Fibroblast of mammary gland (primary cell): ENCODE measurements at places on chromosomes 12 and 14.

DNA sequence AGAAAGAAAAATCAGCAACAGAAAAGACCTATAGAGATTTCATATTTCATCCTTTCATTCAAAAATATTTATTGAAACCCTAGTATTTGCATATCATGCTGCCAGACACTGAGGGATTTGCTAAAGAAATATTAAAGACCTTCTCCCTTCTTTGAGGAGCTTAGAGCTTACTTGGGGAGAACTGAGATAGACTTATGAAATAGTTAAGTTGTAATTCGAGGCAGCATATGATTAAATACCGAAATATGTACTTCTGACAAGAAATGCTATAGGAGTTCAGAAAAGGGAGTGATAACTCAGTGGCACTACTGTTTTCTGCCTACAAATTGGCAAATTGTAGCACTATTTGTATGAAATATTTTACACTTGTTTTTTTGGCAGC is 59.1 kb downstream of the PLXNC1 start:
- no peak for DNase-seq

GRCh38 chr14:39319381-39319780 is 85.7 kb downstream of the MIA2 start:
- DNase-seq = no peak

DNA sequence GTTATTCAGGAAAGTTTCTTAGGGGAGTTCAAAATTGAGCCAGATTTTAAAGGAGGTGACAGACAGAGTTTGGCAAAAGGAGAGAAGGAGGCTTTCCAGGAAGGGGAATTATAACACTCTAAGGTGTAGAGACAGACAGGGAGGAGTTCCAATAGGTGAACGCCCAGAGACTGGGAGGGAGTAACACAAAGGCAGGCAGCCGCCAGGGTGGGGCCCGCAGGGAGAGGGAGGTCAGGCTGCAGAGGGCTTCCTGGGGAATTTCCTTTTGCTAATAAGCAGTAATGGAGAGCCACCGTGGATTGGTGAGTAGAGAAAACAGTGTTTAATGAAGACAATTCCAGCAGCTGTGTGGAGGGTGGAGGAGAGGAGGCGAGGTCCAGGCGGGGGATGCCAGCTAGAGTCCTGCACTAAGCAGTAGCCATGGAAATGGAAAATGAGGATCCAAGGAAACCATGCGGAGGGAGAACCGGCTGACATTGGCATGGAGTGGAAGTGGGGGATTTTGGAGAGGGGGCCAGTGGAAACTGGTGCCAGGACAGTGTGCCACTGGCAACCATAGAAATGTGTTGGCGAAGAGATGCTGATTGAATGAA is 22.2 kb downstream of the GRIN2B start:
- DNase-seq = no peak

DNA sequence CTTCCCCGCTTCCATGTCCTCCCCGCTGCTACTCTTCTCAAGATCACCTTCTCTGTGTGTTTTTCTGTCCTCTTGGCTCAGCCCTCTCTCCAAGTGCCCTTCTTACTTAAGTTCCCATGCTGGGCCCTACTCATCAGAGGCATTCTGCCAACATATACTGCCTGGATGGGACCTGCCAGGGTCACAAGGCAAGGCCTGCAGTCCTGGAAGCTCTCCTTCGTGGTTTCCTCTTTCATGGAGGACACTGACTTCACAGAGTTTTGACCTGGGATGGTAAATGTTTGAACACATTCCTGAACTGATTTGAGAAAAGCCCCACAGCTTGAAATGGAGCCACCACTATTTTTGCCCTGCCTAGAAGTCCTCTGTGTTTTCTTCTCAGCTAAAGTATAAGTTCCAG is 140.9 kb downstream of the TMEM30B start:
- DNase-seq = peak; percentile 35

GRCh38 chr12:62772416-62772955 is 162.5 kb downstream of the PPM1H start:
- DNase-seq = peak; percentile 70

- DNase-seq = peak; percentile 54
These were observed 16.7 kb downstream of the EPS8 start for GRCh38 chr12:15772405-15773018.

DNA sequence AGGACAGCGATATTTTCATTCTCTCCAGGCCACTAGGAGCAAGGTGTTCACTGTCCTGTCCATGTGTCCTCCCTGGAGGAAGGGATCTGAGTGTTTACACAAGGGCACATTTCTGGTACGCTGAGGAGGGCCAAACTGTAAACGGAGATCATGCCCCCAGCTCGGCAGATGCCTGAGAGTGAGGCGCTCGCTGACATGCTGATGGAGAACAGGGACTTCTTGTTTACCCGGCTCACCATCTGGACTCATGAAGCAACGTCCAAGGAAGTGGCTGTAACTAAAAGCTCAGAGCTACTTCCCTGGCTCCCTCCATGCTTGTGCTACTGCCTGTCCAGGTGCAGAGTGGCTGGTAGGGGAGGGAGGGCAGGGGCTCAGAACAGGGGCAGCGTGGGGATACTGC is 43.4 kb upstream of the KCNA1 start:
- no peak for DNase-seq

GRCh38 chr12:52566847-52567291 is 6.8 kb downstream of the KRT74 start:
- DNase-seq = no peak

DNA sequence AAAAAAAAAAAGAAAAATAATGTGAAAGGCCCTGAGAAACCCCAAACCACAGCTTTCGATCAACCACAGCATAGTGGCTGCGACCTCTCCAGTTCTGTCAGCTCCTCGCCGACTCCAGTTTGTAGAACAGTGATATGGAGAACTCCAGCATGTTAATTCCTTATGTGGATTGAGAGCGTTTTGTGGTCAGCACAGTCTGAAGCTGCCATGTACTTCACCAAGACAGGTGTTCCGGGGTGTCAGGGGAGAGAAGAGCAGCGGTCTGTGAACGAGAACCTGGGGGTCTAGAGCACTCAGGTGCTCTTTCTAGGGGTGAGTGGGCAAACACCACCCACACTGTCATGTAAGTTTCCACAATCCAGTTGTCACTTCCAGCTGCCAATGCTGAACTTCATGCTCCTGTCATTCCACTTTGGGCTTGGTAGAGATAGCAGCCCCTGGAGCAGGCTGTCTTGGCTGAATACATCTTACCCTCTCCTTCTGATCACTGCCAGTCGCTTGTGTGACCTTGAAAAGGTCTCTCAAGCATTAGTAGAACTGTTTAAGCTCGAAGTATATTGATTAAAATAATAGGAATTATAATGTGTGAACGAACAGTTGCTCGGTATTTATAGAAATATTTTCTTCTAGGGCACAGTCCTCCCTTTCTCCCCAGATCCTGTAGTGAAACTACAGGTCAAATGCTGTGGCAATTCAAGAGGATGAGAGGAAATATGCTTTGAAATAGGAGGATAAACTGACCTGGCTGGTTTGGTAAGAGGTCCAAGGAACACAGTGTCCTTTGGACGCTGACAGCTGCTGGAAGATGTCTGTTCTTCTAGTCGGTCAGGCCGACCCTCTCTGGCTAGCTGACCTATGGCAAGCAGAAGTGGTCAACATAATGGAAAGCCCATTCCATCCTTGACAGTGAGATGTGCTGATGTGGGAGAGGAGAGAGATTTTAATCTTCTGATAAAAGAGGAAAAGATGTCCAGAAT is 15.7 kb upstream of the MAX start:
- no peak for DNase-seq

GRCh38 chr14:63875311-63875710 is 22.5 kb downstream of the SYNE2 start:
- DNase-seq = peak; percentile 76

- DNase-seq = peak; percentile 29
These were observed 34.9 kb downstream of the LRTM2 start for GRCh38 chr12:1855241-1855640.

GRCh38 chr14:101707863-101708620 is 53.5 kb upstream of the PPP2R5C start:
- DNase-seq = no peak

DNA sequence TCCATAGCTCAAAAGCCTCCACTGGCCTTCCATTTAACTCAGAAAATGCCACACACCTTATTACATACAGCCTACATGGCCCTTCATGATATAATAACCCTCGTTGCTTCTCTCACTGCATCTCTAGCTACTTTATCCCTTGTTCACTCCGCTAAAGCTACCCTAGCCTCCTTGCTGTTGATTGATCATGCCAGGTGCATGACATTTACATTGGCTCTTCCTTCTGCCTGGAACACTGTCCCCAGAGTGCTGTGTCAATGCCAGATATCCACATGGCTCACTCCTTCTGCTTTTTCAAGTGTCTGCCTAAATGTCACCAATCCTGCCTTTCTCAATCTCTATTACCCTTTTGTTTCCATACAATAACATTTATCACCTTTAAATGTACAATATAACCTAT is 58.3 kb downstream of the CAND1 start:
- DNase-seq = no peak

GRCh38 chr14:76595266-76595665 is 166.0 kb upstream of the VASH1 start:
- peak; percentile 2 for DNase-seq

DNA sequence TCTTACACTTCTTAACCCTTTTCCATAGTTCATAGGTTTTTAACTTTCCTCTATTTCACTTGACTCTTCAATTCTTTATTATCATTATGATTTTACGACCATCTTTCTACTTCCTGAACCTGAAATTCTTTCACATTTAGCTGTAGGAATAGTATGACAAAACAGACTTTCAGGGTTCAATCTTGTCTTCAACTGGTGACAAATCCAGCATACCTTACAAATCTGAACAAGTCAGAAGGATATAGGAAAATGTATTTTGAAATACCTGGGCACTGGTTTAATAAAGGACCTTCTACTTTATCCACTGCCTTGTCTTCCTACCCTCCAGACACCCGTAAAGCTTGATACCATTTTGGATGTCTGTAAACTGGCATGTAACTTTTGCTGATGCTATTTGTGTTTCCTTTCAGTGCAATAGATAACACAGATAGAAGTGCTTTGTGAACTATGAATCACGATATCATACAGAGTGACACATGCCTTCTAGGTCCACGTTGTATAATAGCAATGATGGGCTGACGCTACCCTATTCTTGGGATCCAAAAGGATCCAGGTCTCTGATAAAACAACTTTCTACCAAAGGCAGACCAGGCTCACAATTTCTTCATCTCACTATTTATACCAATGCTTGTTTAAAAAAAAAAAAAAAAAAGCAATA is 77.4 kb upstream of the SAV1 start:
- DNase-seq = no peak

DNA sequence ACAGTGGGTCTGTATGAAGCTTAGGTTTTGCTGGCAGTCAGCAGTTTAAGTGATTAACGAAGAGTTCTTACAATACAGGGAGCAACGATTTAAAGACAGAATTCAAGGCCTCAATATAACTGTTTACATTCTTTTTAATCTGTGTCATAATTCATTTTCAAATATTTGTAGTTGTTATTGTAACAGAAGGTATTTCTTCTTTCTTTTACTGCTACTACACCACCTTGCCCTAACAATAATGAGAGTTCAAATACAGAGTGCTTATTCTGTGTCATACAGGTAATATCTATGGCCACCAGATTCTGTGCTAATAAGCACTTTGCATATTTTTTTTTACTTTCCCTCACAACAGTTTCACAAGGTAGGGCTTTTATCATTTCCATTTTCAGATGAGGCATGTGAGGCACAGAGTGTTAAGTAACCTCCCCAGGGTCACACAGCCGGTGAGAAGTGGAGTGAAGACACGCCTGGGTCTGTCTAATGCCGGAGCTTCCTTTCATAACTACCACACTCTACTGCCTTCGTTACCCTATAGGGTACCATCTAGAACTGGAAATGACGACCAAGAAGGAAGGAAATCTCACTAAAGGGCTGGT is 81.9 kb downstream of the PELI2 start:
- no peak for DNase-seq

DNA sequence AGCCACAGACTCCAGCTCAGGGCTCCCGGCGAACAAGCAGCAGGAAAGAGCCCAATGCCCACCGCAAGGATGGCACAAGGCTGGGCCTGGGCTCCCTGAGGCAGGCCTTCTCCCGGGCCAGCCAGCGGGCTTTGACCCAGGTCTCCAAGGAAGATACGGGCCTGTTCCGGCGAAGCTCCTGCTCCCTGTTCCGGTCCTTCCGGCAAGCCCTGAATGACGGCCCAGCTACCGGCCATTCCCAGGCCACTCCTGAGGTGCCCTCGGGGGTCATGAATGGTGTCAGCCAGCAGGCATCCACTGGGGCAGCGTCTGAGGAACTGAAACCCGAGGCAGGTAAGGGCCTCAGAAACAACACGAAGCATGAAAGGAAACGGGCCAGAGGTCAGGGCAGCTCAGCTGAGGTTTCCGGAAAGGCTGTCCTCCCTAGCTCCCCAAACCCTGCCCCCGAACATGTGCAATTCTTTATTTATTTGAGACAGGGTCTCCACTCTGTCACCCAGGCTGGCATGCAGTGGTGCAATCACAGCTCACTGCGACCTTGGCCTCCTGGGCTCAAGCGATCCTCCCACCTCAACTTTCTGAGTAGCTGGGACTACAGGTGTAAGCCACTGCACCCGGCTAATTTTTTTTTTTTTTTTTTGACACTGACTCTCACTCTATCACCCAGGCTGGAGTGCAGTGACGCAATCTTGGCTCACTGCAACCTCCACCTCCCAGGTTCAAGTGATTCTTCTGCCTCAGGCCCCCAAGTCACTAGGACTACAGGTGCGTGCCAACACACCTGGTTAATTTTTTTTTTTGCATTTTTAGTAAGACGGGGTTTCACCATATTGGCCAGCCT is 6.0 kb downstream of the EXOC3L4 start:
- no peak for DNase-seq

- DNase-seq = peak; percentile 52
These were observed 11.7 kb upstream of the CCDC177 start for GRCh38 chr14:69586404-69586803.

GRCh38 chr14:82067221-82067875 is 533.7 kb upstream of the SEL1L start:
- no peak for DNase-seq

DNA sequence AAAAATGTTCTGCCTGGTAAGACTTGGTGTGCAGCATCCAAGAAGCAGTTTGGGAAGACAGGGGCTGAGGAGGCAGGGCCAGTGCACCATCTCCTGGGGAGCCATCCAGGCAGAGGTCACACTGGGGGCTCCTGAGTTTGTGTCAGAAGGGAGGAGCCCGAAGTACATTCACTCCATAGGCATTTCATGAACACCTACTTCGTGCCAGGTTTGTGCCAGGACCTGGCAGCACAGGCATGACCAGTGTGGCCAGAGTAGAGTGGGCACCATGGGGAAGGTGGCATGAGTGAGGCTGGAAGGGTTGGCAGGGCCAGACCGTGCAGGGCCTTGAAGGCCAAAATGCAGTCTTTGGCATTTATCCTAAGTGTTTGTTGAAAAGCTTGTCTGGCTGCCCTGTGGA is 86.5 kb upstream of the RIN3 start:
- no peak for DNase-seq

DNA sequence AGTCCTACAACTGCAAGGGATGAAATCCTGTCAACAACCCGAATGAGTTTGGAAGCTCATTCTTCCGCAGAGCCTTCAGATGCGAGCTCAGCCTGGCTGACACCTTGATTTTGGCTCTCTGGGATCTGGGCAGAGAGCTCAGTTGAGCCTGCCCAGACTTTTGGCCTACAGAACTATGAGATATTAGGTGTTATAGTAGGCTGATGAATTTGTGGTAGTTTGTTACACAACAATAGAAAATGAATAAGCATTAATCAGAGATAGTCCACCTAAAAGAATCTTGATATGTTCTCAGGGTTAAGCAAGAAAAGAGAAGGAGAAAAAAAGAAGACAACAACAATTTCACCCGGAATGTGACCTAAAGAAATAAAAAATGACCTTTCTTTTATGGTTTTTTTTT is 30.4 kb upstream of the GZMB start:
- no peak for DNase-seq

- DNase-seq = no peak
These were observed 10.7 kb upstream of the FRS2 start for GRCh38 chr12:69459477-69459876.
